SIG-M5 (cell line): ENCODE measurements at places on chromosomes 16 and 17.

GRCh38 chr17:81438007-81438659 lies 42.9 kb downstream of the BAHCC1 start:
- DNase-seq = no peak

- no peak for DNase-seq
Observed at GRCh38 chr17:2990396-2990795, 73.0 kb downstream of the OR1D5 start.

GRCh38 chr16:2056077-2056476 lies 8.3 kb downstream of the TSC2 start:
- no peak for DNase-seq

- DNase-seq = no peak
Observed at GRCh38 chr16:4309833-4310266, 6.0 kb upstream of the GLIS2 start.

- DNase-seq = no peak
Observed at GRCh38 chr17:78053777-78054468, 74.6 kb downstream of the TMC6 start.

- no peak for DNase-seq
Observed at GRCh38 chr17:69962436-69962995, 112.5 kb upstream of the KCNJ16 start.

DNA sequence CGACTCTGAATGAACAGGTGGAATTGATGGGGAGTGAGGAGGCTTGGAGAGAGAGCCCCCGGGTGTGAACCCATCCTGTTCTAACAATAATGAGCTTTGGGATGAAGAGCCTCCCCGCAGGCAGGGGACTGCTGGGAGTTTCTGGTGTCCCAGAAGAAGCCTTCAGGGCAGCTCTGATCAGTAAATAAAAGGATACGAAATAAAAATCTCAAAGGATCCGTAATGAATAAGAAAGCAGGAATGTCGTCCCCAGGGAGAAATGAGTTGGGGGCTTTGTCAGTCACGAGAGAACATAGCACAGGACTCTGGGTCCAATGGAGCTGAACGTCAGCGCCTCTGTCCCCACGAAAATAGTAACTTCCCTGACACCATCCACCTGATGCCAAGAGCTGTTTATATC lies 113.4 kb downstream of the PITPNC1 start:
- DNase-seq = no peak

DNA sequence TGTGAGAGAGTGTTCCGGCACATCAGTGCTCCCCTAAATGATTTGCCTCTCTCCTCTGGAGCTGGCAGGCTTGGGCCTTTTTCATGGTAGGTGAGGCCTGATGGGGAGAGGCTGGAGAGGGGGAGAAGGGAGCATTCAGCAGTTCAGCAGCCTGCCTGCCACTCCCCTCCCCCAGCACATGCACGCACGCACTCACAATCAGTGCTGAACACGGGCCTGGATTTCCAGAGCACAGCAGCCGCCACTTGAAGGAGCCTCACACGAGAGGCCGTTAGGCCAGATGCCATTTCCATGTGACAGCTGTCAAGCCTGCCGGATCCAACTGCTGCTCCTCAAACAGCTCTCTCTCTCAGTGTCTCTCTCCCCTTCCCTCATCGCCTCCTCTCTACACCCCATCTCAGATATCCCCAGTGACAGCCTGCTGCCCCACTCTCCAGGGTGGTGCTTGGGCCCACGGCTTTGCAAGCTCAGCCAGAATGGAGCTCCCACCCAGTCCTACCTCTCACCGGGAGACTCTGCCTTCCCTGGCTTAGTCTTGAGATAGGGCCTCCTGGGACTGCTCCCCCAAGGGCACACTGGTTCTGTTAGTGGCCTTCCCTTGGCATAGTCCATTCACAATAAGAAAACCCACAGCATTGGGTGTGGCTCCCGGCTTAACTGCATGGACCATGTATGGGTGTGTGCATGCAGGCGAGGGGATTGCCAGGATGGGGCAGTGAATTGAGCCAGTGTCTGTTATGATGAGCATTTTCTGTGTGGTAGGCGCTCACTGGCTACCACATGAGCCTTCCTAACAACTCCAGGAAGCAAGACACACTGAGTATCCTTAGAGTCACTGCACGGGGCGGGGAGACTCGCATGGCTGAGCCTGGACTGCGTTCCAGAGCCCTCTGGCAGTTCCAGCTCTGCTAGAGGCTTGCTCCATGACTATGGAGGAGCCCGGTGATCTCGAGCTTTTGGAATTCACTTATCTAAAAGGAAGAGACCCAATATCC lies 226.2 kb downstream of the CCDC182 start:
- no peak for DNase-seq

GRCh38 chr16:81873843-81874752 lies 95.0 kb downstream of the PLCG2 start:
- DNase-seq = no peak

DNA sequence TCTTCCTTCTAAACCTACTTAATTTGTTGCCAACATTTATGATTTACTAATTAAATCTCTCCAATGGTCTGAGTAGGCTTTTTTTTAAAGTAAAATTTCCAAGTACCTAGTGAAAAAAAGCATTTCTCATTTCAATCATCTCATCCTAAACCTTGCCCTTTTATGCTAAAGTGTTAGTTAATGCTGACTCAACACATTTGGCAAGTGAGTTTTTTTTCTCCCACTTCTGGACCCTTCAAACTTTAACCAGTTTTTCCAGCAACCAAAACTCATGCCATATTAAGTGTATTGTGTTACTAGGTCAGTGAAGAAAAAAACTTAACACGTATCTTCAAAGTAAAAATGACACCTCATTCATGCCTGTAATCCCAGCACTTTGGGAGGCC lies 5.3 kb downstream of the AP1G1 start:
- DNase-seq = no peak

DNA sequence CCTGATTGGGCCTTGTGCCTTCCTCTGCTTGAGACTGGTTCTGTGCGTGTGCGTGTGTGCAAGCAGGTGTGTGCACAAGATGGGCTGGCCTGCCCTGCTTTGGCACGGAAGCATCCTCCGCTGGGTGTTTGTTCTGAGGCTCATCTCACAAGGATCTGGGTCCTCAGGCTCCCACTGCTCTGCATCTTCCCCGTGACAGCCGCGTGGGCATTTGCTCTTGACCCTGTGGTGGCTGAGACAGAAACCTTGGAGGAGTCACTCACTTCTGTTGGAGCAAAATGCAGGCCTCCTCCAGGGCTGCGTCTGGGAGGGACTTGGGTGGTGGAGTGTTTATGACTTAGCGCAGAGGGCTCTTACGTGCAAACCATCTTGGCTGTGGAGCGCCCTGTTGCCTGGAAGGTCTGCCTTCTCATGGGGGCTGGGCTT lies 119.2 kb downstream of the RPTOR start:
- no peak for DNase-seq

GRCh38 chr17:74592087-74592990 lies at the start of gene CD300LD:
TSS of gene CD300LD (minus strand) at chr17:74592283. CDS start at chr17:74592202, 81 bp downstream.
- no peak for DNase-seq

- DNase-seq = no peak
Observed at GRCh38 chr16:19563377-19563776, 7.9 kb downstream of the VPS35L start.

GRCh38 chr16:5704271-5704670 lies 606.7 kb upstream of the EEF2KMT start:
- no peak for DNase-seq

- no peak for DNase-seq
Observed at GRCh38 chr17:40060887-40061608, 1.7 kb upstream of the THRA start.

DNA sequence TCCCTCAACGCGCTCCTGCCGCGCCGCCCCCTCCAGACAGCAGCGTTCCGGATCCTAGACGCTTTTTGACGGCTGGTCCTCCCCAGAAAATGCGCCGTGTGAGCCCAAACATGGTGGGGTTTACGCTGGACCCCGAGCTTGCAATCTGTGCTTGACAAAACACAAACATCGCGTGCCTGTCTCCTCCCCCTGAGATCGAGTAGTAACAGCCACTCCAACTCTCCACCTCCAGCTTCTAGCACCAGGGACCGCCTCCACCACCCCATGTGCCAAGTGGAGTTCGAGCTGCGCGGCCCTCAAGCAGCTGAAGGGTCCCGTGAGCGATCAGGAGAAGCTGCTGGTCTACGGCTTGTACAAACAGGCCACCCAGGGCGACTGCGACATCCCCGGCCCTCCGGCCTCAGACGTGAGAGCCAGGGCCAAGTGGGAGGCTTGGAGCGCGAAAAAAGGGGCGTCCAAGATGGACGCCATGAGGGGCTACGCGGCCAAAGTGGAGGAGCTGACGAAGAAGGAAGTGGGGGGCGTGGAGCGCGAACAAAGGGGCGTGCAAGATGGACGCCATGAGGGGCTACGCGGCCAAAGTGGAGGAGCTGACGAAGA lies 656 bp upstream of the GEMIN4 start:
- DNase-seq = no peak

GRCh38 chr17:57275071-57275764 lies 18.9 kb downstream of the MSI2 start:
- DNase-seq = no peak

- no peak for DNase-seq
Observed at GRCh38 chr16:56221995-56222394, 30.7 kb downstream of the GNAO1 start.

- DNase-seq = no peak
Observed at GRCh38 chr17:82486231-82487094, 27.9 kb downstream of the NARF start.

DNA sequence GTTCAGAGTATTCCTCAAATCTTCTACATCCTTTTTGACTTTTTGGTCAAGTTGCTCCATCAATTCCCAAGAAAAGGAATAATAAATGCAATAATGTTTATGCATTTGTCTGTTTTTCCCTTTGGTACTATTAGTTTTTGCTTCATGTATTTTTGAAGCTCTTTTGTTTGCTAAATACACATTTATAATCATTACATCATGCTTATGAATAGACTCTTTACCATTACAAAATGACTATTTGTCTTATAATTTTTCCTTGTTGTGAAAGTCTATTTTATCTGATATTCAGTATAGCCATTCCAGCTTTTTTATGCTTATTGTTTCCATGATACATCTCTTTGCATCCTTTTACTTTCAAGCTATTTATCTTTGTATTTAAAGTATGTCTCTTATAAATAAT lies 41.2 kb downstream of the CEP112 start:
- no peak for DNase-seq

- no peak for DNase-seq
Observed at GRCh38 chr17:48570325-48571023, 7.7 kb downstream of the HOXB4 start.

GRCh38 chr17:73396431-73397277 lies 84.9 kb upstream of the CDC42EP4 start:
- DNase-seq = no peak

GRCh38 chr17:76751416-76751993 lies 13.6 kb downstream of the MFSD11 start:
- no peak for DNase-seq

DNA sequence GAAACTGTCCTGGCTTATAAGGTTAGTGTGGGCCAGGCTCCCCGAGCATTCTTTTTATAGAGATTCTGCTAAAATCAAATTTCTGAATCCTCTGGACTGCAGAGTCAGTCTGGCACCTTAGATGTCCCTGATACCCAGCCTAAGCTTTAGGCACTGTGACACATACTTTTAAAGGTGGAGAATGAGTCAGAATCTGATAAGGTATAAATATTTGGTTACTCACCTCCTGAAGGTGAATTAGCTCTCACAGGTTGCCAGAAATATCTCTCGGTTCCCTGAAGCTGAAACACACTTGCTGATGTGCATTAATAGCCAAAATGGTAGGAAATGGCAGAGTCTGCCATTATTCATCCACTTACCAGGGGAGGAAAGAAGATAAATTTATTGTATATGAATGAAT lies 446.9 kb downstream of the UTP18 start:
- no peak for DNase-seq

GRCh38 chr17:77894126-77894956 lies 64.2 kb upstream of the TNRC6C start:
- no peak for DNase-seq

DNA sequence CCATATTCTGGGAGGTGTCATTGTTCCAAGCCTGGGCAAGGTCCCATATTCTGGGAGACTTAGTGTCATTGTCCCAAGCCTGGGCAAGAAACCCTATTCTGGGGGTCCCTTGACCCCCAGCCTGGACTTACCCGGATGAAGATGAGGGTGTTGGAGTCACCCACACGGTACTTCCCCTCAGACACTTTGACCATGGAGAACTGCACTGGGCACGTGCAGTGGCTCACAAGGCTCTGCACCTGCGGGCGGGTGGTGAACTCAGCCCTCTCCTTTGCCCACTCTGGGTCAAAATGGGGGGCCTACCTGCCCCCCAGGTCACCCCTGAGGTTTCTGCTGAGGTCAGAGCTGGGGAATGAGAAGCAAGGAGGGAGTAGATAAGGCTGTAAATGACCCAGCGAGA lies 4.1 kb downstream of the GAS2L2 start:
- DNase-seq = no peak

- no peak for DNase-seq
Observed at GRCh38 chr17:55845385-55845784, 94.5 kb downstream of the PCTP start.

DNA sequence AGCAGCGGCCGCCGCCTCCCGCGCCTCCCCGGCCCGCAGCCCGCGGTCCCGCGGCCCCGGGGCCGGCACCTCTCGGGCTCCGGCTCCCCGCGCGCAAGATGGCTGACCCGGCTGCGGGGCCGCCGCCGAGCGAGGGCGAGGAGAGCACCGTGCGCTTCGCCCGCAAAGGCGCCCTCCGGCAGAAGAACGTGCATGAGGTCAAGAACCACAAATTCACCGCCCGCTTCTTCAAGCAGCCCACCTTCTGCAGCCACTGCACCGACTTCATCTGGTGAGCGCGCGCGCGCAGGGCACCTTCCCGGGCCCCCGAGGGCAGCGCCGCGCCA lies 258 bp downstream of the PRKCB start:
- DNase-seq = no peak

DNA sequence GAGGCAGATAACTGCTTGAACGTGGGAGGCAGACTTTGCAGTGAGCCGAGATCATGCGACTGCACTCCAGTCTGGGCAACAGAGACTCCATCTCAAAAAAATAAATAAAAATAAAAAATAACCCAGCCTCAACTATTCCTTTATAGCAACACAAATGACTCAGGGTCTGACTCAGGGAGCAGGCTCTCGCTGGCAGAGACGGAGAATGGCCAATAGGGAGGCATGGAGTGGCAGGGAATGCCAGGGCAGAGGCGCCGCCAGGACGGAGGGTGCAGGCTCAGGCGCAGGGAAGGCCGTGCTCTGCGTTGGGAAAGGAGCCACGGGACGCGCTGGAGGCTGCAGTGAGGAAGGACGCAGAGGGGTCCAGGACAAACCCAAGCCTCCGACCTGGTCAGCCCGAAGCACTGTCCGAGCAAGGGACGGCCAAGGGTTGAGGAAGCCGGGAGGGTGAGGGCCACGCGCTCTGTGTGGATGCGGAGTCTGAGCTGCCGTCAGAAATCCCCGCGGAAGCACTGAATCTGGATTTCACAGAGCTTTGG lies 40.3 kb downstream of the PKD1 start:
- no peak for DNase-seq

GRCh38 chr16:9251026-9251425 lies 159.6 kb downstream of the HAPSTR1 start:
- no peak for DNase-seq

GRCh38 chr17:75020331-75021110 lies 8.1 kb downstream of the MRPL58 start:
- no peak for DNase-seq

DNA sequence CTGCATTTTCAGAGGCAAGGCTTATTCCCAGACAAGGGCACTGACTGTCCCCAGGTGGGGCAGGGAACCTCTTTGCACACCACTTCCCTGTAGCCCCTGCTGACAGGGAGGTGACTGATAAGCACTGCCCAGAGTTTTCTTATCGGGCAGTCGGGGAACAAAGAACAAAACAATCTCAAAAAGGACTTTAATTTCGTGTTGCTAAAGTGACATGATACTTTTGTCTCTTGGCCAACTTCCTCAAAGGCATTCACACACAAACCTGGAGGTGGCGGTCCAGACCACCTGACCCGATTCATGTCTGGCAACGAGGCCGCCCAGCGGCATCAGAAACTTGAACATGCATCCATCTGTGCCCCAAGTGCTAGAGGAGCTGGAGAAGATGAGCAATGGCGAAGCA lies 28.9 kb downstream of the ZDHHC7 start:
- DNase-seq = no peak
